ENCODE measurements at places on chromosomes 3 and 15. TPM values are rescaled to one million over a fixed set of nuclear protein-coding genes. Genes with fewer than 3 reads are reported as not detected.

GRCh38 chr3:2166552-2166951 is 67.9 kb downstream of the CNTN4 start:
- DNase-seq = no peak

GDPGP1 gene
- polyA plus RNA-seq = 2.2 TPM

GANC gene
- 25.7 TPM for polyA plus RNA-seq

NR2E3 gene
- 0.94 TPM for polyA plus RNA-seq

- no peak for DNase-seq
These were observed 99.9 kb downstream of the ITPR1 start for GRCh38 chr3:4593014-4593413.

- no peak for DNase-seq
These were observed 35.7 kb upstream of the ABHD17C start for GRCh38 chr15:80659375-80659774.

- DNase-seq = no peak
These were observed 239.9 kb downstream of the TLE3 start for GRCh38 chr15:69857686-69858391.

- no peak for DNase-seq
These were observed at the start of gene COL6A6 for GRCh38 chr3:130516645-130517512. Gene COL6A6 (plus strand): TSS chr3:130517177. CDS start chr3:130560365, 43,188 bp downstream.

DNA sequence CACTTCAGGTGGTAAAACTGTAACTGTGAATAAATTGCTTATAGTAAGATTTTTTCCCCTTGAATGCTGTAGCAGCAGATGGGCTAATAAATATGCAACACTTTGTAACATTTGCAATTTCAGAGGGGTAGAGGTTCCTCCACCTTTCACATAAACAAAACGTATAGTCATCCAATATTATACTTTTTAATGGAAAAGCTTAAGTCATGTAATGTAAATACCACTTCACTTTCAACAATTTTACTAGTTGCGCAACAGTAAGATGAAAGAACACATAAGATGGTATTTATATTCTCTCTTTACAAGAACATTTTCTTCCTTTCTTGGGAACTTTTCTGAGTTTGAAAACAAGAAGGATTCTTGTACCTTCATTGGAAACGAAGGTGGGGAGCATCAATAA is 56.6 kb upstream of the FAM3D start:
- DNase-seq = no peak

- no peak for DNase-seq
These were observed 4.2 kb upstream of the GMPPB start for GRCh38 chr3:49727924-49728361.

ADIPOQ gene
- 0.06 TPM for polyA plus RNA-seq

PLIN1 gene
- 0.95 TPM for polyA plus RNA-seq

ANKUB1 gene
- polyA plus RNA-seq = not detected

VGLL3 gene
- 9.3 TPM for polyA plus RNA-seq

GRCh38 chr3:34212656-34213055 is 414.2 kb downstream of the PDCD6IP start:
- no peak for DNase-seq

C2CD4A gene
- not detected for polyA plus RNA-seq

DNA sequence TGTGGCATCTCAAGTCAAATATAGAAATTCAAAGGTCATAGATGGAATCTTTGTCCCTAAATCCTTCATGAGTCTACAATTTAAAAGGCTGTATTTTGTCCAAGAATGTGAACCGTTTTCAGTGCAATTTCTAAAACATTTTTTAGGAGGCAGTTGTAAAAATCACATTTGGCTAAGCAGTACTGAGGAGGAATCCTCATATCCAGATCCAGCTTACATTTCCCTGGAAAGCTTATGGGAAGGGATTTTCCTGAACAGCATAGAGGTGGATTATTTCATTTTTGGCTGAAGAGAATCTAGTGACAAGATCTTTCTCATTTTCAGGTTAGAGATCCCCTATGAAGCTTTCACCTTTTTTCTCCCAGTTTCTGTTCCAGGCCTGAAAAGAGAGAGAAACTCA is 178.4 kb downstream of the POLR2M start:
- no peak for DNase-seq

GRCh38 chr3:185896636-185897035 is 41.2 kb downstream of the TRA2B start:
- no peak for DNase-seq

SNRPA1 gene
- 67.4 TPM for polyA plus RNA-seq

- DNase-seq = no peak
These were observed 66.9 kb upstream of the CADM2 start for GRCh38 chr3:84891851-84892250.

GRCh38 chr3:51942603-51943450 is 664 bp downstream of the PARP3 start:
- DNase-seq = no peak

GRCh38 chr3:27594096-27594690 is 110.0 kb upstream of the SLC4A7 start:
- no peak for DNase-seq

GRCh38 chr3:114510201-114510600 is 216.4 kb downstream of the TIGIT start:
- no peak for DNase-seq

- DNase-seq = no peak
These were observed 165.2 kb downstream of the ISL2 start for GRCh38 chr15:76501726-76502125.

DNA sequence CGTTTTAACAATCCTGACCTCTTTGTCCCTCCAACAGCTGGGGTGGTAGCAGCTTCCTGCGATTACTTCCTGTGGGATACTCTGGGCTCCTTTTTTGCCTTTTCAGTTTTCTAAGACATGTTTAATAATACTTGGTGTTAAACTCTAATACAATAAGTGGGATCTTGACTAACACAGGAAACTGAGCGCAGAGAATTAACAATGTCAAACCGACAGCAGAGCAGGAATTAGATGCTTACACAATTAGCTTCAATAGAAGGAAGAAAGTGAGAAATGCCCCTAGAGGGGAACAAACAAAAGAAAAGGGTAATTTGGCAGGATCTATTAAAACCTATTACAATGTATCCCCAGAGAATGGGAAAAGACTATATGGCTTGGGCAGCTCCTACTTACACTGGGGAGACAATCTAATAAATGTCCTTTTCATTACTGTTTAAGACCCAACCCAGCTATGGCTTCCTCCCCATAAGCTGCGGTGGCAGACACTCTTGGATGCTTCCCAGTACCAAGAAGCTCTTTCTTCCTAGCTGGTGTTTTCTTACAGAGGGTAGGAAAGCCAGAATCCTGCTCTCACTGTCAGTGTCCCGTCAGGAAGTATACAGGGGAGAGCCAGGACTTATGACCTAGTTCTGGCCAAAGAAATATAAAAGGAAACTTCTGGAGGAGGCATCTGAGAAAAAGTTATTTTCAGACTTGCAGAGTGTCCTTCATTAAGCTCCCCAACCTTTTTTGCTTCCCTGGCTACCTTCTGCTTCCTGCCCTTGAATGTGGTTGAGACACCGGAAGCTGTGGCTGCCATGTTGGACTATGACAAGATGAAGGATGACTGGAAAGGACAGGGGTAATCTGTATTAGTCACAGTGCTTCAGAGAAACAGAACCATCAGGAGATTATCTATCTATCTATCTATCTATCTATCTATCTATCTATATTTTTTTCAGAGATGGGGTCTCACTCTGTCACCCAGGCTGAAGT is 194.1 kb upstream of the KBTBD8 start:
- no peak for DNase-seq

GRCh38 chr15:64500695-64501395 is 40.5 kb downstream of the ZNF609 start:
- no peak for DNase-seq

- no peak for DNase-seq
These were observed 10.7 kb upstream of the UBE2E1 start for GRCh38 chr3:23795096-23795495.

USF3 gene
- polyA plus RNA-seq = 12.1 TPM

DNA sequence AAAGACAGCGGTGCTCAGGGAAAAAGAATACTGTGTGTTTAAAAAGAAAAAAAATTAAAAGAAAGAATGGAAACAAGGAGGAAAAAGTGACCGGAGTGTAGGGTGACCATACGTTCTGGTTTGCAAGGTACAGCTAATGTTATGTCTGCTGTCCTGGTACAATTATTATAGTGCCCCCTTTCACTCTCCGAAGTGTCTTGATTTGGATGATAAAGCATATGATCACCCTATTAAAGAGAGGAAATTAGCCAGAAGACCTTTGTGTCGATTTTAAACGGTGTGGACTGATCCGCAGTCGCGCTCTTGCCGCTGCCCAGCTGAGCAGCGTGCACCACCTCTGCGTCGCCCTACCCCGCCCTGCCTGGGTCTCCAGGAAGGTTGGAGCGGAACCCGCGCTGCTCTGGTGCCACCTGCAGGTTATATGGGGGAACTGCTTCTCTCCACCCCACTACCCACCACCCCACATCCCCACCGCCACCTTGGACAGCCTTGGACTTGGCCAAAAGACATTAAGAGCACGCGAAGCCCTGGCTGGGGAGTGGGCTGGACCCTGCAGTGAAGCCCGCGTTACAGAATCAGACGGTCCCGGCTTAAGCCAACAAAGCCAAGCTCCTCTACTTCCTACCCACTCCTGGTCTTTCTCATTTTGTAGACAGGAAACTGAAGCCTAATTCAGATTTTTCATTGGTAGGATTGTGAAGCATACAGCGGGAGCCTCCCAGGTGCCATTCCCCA is 41.2 kb upstream of the UBE2Q2 start:
- peak; percentile 63 for DNase-seq

DNA sequence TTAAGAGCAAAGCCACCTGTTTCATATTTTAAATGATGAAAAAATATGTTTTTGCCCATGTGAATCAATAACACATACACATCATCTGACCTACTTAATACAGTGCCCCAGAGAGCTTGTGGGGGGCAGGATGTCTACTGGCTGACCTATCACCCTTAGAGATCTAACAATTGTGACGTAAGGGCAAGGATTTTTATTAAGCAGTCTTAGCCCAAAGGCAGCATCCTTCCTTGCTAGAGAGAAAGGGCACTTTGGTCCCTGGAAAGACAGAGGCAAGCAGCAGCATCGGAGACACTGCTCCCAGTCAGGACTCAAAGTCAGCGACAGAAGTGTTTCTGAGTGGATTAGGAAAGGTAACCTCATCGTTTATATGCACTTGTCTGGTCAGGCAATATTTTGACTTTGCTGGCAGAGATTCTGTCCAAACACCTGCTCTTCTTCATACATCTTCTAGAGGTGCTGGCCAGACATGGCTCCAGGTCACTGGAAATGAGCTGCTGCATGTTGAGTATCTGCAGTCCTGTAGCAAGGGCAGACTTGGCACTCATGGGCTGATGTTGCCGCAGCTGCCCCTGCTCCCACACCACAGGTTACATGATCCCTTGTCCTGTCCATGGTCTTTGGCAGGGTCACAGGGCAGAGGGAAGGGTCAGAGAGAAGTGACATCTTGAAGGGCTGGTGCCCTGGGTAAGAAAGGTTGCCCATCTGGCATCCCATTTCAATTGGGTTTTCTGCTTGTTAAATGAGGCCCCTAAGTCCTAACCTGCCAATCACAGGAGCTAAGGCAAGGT is 1.8 kb downstream of the CXCR6 start:
- DNase-seq = no peak

GRCh38 chr3:5663601-5664000 is 476.1 kb downstream of the EDEM1 start:
- no peak for DNase-seq

DNA sequence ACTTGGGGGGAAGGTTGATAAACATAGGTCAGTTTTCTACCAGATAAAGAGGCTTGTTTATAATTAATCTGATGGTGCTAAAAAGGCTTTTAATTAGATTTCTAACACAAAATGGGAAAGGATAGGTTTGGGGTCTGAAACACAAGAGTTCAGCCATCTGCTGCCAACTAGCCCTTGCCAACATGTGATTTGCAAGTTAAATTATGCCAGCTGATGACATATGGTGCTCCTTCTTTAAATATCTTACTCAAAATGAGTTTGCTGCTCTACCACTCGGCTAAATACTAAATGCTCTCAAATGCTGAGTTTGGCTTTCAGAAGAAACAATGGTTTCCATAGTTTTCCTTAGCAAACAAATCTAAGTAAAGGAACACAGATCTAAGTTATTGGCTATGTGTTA is 557.8 kb upstream of the CCDC54 start:
- DNase-seq = no peak

DNA sequence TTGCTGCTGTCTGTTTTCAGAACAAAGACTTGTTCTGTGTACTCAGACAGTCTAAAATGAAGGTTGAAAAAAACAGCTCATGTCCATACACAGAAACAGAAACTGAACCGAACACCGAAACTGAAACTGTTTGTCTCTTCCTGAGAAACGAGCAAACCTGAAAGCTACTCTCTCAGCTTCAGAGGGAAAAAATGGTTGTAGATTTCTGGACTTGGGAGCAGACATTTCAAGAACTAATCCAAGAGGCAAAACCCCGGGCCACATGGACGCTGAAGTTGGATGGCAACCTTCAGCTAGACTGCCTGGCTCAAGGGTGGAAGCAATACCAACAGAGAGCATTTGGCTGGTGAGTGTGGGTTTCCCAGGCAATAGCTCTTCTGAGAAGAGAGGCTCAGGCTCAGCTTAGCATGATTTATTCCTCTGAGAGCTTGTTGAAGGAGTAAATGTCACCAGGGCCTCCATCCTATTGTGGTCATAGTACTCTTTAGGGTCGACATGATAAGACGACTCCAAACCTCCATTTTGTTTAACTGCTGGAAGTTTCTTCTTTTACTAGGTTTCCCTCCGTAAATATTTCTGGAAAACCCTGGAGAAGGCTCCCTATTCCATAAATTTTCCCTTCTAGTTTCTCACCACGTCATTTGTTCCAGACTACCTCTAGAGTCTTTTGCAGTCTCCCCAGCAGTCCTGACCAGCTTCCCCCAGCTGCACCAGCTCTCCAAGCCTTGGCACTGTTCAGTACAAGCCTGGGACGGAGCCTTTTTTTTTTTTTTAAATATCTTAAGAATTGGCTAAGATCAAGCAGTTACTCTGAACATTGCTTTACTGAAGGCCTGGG is at the start of gene RTP4:
TSS of gene RTP4 (plus strand) at position 135 of the 838 bp plus-strand sequence. CDS start at position 192, 57 bp downstream.
- DNase-seq = no peak

ANO10 gene
- polyA plus RNA-seq = 37.2 TPM

DNA sequence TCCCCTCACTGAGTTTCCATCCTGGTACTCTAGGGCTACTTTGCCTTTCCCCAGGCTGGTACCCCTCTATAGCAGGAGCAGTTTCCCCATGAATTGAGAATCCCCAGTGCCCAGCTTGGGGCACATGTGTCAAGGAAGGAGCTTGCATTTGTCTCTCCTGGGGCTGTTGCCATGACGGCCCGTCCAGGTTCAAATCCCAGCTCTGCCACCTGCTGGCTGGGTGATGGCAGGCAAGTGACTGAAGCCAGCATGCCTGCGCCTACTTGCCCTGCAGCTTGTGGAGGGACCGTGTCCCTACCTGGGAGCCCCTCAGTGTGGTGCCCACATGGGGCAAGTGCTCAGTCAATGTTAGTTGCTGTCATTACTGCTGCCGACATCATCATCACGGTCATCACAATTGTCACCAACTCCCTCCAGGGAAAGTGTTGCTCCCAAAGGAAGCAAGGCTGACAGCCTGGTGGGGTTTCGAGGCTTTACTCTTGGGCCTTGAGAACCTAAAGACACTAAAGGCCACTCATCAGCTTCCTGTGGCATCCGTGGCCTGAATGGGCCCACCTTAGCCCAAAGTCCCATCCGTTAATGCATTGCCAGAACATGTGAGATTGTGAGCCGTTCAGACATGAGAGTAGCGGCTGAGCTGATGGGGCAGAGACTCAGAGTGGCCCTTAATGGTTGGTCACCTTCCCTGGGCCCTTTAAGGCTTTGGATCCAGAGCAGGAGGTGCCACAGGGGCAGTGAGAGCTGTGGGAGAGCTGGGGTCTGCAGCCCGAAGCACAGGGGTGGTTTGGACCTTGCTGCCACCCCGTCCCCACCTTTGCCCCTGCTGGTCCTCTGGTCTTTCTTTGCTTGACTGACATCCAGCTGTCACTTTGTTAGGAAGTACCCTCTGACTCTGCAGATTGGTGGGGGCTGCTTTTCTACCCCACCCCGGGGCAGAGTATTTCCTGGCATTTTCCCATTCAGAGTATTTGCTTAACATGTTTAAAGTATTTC is 144.4 kb downstream of the DNAJB8 start:
- DNase-seq = no peak

BTLA gene
- polyA plus RNA-seq = 0.40 TPM
